ENCODE measurements at places on chromosomes 1 and 21. TPM values are rescaled to one million over a fixed set of nuclear protein-coding genes. Genes with fewer than 3 reads are reported as not detected.

AMY1C gene
- total RNA-seq = not detected

NBPF6 gene
- total RNA-seq = not detected

CHIA gene
- not detected for total RNA-seq

LCE6A gene
- total RNA-seq = not detected

IGSF21 gene
- total RNA-seq = not detected

All from myometrial cell (primary cell).